Fibroblast of skin of scalp (primary cell): ENCODE measurements at places on chromosomes 16 and 17.
A peak's percentile ranks its signal among the peaks of the same experiment; 100 is the strongest.

DNA sequence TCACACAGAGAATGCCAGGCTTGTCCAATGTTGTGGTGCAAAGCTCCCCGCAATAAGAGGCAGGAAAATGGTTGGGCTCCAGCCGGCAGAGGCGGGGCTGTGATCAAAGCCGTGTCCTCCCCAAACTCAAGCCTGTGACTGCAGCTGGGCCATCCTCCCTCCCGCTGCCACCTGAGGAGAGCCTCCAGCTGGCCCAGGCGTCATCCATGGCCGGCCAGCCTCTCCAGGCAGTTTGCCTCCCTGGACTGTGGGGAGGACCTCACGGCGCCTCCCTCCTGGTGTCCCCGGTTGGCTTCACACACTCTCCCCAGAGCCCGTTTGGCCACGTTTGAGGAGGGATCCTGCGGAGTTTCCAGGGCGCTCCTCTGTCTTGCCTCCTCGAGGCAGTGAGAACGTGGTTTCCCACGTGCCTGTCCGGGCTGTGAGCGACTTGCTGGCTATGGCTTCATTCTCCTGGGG, 134.1 kb downstream of the IRF8 start:
- DNase-seq, result no peak

GRCh38 chr17:29962656-29963055, 21.2 kb downstream of the EFCAB5 start:
- no peak for DNase-seq

DNA sequence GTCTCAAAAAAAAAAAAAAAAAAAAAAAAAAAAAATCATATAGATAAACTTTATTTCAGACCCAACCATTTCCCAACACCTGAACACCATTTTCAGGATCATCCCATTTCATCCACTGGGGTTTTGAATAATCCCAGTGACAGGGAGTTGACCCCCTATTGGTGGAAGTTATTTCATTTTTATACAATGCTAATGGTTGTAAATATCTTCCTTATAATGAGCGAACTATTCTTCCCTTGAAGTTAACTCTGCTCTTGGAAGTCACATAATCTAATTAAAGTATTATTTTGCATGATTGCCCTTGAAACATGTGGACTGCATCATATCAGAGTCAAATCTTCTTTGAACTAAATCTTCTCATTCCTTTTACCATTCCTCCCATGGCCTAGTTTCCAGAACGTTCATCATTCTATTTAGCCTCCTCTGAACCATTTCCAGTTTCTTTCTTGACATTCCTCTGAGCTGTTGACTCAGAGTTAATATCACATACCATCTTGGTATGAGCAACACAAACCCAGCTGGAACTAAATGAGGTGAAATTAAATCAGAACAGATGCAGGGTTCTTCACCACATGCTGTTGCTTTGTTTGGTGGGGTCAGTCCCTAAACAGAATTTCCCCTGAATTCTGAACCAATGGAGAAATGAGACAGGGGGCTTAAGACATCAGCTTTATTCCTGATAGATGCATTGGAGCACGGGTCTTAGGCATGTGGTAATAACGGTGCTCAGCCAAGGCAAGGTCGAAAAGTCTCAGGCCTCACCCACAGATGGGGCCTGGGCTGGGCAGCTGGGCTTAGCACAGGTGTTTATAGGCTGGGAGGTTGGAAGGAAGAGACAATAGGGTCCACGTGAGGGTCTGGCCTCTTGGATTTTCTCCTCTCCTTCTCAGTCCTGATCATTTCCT, 8.9 kb downstream of the HSD17B2 start:
- DNase-seq, result peak; percentile 79

GRCh38 chr17:37047631-37048104, 98.9 kb downstream of the AATF start:
- DNase-seq, result peak; percentile 82

- DNase-seq, result no peak
Measured at GRCh38 chr16:47873434-47873833, 282.4 kb downstream of the ABCC12 start.
